ENCODE measurements at places on chromosomes 1 and 21.
A peak's percentile ranks its signal among the peaks of the same experiment; 100 is the strongest.

GRCh38 chr1:91817211-91817905 is 68.6 kb downstream of the TGFBR3 start:
- DNase-seq, result no peak

DNA sequence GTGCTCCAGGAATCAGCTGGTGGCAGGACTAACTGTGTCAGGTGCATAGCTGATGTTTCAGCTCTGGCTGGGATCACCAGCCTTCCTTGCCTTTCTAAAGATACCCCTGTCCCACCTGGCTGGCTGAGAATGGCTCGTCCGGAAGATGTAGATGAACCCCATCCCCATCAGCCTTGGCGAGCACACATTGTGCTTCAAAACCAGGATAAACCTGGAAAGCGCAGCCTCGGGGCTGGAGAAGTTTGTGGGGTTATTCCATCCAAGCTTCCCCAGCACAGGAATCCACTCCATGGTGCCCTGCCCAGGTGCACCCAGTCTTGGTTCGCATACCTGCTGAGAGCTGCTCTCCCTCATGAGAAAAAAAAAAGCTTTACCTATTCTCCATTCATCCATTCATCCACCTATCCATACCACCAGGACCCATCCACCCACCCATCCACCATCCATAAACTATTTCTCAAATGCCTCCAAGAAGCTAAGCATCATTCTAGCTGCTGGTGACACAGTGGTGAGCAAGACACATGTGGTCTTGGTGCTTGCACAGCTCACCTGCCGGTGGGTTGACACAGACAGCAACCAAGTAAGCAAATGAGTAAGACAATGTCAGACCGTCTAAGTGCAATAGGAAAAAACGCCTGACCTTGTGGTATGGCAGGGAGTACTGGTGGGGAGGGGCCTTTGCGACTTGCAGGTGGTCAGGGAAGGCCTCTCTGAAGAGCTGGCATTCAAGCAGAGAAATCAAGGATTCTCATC is 94.0 kb downstream of the DMRTB1 start:
- no peak for DNase-seq

DNA sequence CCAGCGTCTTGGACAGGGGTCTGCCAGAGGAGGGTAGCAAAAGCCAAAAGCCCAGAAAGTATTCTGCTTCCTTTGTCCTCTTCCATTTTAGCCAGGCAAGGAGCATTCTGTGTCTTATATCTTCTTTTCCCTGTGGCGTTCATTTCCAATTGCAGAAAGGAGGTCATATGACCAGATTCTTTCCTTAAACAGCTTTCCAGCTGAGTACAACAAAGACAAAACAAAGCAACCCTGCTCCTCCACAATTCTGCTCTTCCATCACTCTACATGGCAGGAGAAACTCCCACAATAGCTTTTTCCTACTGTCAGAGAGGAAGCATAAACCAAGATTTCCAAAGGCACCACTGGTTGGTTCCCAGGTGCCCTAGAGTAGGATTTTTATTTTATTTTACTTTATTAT is 19.7 kb downstream of the ENSA start:
- DNase-seq, result no peak

DNA sequence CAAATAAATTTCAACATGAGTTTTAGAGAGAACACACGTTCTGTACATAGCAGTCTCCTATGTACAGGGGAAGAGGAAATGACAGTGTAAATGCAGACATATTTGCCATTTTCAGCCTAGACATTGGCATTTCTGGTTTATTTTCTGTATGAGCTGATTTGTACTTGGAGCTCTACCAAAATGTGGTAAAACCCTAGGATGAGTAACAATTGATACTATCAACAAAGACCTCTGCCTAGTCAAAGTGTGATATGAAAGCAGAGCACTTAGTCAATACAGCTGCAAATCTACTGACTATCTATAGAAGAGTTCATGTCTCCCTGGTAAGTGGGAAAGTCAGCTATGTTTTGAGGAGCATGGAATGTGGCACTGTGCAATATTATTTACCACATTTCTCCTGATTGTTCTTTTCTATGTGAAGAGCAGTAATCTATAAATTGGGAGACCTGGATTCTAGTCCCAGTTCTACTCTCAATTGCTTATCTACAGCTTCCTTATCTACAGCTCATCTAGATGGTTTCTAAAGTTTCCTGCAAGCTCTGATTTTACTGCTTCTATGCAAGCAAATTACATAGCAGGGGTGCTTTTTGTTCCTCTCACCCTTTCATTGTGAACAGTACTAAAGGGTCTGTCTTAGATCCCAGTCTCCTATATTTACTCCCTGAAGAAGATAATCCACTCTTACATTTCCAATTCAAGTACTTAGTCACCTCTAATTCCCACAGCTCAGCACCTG is 334.2 kb downstream of the NTNG1 start:
- DNase-seq, result no peak

DNA sequence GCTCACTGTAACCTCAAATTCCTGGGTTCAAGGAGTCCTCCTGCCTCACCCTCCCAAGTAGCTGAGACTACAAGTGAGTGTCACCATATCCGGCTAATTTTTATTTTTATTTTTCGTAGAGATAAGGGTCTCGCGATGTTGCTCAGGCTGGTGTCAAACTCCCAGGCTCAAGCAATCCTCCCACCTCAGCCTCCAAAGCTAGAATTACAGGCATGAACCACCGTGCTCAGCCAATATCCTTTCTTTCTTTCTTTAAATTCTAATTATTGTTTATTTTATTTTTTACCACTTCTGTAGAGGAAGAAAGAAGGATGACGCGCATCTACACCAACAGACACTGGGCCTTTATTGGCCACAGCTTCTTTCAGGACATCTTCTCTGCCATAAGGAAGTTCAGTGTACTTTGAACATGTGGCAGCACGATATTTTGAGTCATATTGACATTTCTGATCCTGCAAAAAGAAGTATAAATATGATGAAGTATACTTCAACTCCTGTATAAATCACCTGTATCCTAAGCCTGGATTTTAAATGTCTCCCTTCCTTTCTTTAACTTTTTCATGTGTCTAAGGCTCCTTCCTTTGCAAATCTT is 15.8 kb downstream of the CTSS start:
- DNase-seq, result no peak

DNA sequence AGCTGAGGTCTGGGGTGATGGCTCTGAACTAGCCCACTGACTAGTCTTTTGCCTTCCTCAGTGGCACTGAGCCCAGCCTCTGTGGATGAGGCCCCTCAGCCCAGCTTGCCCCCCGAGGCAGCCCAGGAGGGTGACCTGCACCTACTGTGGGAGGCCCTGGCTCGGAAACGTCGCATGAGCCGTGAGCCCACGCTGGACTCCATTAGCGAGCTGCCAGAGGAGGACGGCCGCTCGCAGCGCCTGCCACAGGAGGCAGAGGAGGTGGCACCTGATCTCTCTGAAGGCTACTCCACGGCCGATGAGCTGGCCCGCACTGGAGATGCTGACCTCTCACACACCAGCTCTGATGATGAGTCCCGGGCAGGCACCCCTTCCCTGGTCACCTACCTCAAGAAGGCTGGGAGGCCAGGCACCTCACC is 87.8 kb downstream of the TRIM11 start:
- DNase-seq, result no peak

GRCh38 chr1:211529453-211529852 is 37.5 kb upstream of the RD3 start:
- DNase-seq, result no peak

DNA sequence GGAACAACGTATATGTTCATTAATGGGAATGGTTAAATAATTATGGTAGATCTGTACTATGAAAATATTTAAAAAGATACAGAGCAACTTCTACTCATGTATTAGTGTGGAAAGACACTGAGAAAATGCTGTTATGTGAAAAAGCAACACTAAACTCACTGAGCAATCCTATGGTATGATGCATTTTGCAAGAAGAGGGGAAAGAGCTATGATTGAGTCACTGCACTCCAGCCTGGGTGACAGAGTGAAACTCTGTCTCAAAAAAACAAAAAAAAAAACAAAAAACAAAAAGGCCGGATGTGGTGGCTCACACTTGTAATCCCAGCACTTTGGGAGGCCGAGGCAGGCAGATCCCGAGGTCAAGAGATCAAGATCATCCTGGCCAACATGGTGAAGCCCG is 44.4 kb downstream of the ATP5PO start:
- DNase-seq, result no peak

- DNase-seq, result no peak
Observed at GRCh38 chr1:179376223-179376622, 10.5 kb downstream of the AXDND1 start.

DNA sequence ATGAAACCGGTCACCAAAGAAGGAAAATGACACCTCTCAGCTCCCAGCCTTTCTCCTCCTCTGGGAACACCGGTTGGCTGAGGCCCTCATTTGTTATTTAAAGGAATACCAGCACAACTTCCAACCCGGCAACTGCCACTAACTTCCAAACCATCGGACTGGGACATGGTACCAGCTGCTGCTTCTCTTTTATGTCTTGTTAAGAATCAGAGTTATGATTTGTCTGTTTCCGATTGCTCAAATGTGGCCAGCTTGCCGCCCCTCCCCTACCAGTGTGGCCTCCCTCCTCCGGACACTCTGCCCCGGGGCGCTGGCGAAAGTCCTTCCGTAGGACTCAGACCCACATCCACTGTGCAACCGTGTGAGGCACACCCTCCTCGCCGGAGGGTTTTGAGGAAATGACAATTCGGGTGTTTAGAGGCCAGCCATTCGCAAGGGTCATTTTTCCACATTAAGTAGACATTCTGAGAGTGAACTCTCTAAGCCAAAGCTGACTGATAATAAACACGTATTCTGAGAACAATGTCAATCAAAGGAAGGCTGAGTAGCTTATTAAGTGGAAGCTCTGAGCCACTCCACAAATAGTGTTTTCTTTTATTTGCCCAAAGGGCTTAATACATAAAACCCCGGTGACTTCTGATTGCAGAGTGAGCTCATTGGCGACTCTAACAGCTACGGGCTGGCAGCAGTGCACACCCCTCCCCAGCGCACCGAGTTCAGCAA is 5.5 kb downstream of the RIPK4 start:
- DNase-seq, result peak; percentile 37

DNA sequence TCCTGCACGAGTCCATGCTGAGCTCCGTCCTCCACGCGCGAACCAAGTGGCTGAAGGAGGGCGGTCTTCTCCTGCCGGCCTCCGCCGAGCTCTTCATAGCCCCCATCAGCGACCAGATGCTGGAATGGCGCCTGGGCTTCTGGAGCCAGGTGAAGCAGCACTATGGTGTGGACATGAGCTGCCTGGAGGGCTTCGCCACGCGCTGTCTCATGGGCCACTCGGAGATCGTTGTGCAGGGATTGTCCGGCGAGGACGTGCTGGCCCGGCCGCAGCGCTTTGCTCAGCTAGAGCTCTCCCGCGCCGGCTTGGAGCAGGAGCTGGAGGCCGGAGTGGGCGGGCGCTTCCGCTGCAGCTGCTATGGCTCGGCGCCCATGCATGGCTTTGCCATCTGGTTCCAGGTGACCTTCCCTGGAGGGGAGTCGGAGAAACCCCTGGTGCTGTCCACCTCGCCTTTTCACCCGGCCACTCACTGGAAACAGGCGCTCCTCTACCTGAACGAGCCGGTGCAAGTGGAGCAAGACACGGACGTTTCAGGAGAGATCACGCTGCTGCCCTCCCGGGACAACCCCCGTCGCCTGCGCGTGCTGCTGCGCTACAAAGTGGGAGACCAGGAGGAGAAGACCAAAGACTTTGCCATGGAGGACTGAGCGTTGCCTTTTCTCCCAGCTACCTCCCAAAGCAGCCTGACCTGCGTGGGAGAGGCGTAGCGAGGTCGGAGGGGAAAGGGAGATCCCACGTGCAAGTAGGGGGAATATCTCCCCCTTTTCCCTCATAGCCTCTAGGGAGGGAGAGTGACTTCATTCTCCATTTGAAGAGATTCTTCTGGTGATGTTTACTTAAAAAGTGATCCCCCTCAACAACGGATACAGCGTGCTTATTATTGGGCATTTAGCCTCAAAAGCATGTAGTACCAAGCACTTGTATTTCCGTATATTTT is 991 bp downstream of the PRMT6 start:
- peak; percentile 45 for DNase-seq
